ENCODE measurements at places on chromosomes 3 and 15.

GRCh38 chr3:40620151-40620550, 95.4 kb downstream of the ZNF621 start:
- DNase-seq, result peak; percentile 14

DNA sequence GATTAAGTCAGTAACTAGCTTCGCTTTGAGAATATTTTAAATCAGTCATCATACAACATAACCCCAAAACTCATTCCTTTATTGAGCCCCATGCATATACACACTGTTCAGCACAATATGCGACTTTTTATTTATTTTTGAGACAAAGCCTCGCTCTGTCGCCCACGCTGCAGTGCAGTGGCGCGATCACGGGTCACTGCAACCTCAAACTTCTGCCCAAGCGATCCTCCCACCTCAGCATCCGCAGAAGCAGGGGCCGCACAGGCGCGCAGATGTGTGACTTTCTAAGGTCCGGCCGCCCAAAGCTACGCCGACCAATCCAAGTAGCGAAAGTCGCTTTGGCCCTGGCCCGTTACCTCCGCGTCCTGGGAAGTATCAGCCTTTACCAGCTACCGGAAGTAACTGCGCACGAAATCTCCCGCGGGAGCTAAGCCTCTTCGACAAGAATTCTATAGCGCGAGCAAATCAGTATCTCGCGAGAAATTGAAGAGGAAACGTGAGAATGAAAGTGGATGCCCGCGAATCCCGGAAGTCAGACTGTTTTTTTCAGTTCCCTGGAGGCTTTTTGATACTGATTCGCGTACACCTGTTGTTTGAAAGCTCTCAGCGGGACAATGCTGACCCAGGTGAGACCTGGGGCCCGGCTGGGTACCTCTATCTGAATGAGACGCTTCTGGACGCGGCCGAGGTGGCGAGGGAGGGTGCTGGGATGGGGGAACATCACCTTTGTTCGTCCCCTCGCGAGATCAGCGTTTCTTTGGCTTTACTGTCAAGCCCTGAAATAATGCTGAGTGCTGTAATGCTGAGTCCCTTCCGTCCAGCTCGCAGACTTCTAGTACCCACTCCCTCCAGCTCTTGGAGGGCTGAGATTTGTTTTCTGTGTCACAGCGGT, at the start of the genes DHFR2 and NSUN3:
Gene DHFR2 (minus strand): TSS at position 404 of the 892 bp plus-strand sequence. CDS start 1,405 bp downstream, outside the sequence.
Gene NSUN3 (plus strand): TSS at position 549 of the 892 bp plus-strand sequence. CDS start 66 bp downstream, at position 615.
- DNase-seq, result peak; percentile 99

DNA sequence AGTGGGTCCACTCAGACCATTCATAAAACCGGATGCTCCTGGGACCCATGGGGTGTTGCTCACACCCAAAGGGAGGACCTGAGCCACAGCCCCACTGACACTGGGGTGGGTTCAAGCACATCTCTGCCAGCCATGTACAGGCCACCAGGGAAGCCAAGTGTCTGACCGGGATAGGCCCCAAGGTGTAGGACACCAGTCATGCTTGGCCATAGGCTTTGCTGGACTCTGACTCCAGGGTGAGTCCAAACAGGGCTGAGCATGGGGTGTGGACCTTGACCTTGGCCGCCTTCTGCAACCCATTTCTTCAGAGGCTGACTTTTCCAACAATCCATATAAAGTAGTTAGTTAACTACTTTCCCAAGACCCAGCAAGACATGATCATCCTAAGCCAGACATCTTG, 31.4 kb upstream of the DUSP7 start:
- DNase-seq, result no peak

- no peak for DNase-seq
These were observed 64.2 kb upstream of the FOXP1 start for GRCh38 chr3:71647751-71648150.

DNA sequence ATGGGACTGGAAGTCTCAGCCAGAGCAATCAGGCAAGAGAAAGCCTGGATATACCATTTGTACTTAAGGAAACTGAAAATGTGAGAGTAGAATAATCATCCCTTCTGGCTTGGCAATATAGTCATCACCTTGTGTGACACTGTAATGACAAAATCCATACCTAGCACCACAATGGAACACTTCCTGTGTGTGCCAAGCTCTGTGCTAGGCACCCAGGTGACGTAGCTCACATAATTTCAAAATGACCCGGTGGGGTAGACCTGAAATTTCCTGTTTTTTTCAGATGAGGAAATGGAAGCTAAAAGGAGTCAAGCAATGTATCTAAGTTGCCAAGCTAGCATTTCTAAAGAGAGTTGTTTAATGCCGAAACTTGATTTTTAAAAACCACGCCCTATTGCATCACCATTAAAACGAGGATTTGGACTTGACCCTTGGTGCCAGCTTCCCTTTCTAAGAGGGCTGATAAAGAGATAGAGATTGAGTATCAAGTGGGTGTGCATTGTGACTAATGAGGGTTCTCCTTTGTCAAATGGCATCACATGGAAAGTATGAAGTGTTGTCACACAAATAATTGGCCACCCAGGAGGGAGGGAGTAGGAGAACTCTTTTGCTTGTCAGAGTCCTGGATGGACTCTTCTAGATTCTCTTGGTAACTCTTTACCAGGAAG, 141.3 kb upstream of the PDZRN3 start:
- no peak for DNase-seq

- no peak for DNase-seq
These were observed 392.7 kb upstream of the TBL1XR1 start for GRCh38 chr3:177589911-177590381.

GRCh38 chr3:156803952-156804741, 22.0 kb upstream of the LEKR1 start:
- peak; percentile 21 for DNase-seq

GRCh38 chr3:50600141-50600753, 11.3 kb downstream of the CISH start:
- DNase-seq, result no peak

- no peak for DNase-seq
These were observed 2.8 kb downstream of the ZNF860 start for GRCh38 chr3:31984321-31984720.

GRCh38 chr3:5874931-5875341, 687.4 kb downstream of the EDEM1 start:
- no peak for DNase-seq

DNA sequence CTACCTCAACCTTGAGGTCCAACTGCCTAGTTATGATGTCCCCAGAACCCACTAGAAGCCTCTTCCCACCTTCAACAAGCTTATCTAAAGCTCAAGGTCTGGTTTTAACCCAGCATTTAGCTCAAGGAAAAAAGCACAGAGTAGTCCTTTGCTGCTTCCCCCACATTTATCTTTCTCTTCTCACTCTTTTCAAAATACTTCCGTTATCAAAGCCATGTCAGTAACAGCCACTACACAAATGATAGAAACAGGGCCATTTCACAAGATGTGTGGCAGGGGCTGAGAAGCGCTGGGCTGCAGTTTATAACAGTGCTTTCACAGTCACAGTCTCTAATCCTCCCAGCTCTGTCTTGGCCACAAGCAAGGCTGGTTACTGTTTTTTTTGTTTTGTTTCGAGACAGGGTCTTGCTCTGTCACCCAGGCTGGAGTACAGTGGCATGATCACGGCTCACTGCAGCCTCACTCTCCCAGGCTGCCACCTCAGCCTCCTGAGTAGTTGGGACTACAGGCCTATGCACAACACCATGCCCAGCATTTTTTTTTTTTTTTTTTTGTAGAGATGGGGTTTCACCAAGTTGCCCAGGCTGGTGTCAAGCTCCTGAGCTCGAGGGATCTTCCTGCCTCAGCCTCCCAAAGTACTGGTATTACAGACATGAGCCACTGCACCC, 218.8 kb downstream of the OSBPL10 start:
- DNase-seq, result peak; percentile 65

GRCh38 chr15:48595981-48596380, 49.5 kb downstream of the FBN1 start:
- no peak for DNase-seq

DNA sequence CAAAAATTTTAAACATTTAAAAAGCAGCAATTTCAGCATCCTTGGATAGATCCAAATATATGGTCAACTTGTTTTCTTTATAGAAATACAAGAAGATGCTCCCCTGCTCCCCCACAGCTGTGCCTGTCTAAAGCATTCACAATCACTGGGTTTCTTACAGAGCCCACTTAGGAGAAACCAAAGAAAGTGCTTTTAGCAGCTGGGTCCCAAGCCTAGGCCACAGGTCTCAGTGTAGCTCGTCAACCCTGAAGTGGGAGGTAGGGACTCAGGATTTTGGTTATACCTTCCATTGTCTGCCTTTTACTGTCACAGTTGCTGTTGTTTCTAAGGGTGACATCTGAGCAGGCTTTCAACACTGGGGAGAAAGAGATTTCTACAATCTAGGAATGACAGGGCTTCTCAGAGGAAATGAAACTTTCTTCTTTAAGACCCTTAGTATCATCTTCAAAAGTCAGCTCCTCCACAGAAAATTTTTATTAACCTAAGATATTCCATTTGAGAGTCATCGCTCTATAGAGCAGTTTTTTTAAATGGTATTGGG, 199.3 kb upstream of the CMC1 start:
- peak; percentile 49 for DNase-seq

DNA sequence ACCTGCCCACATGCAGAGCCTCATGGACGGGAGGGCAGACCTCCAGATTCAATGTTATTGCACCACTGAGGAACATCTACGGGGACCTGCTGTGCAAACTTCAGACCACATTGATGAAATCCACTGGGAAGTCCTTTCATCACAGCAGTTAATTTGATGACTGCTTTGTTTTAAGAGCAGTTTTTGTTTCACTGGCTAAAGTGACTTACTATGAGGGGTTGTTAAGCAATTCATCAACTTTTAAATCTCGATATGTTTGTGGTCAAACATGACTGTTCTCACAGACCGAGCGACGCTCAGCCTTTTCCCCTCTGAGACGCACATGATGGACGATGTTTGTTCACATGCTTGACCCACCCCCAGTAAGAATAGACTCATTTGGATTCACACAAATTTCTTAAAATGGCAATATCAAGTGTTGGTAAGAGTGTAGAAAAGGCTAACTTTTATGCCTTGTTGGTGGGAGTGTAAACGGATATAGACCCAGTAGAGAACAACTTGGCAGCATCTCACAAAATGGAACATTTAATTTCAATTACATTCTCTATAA, 35.9 kb upstream of the IREB2 start:
- DNase-seq, result no peak

GRCh38 chr3:77682162-77682561, 642.3 kb downstream of the ROBO2 start:
- DNase-seq, result no peak

GRCh38 chr3:45659661-45660566, 29.3 kb upstream of the SACM1L start:
- DNase-seq, result peak; percentile 85

DNA sequence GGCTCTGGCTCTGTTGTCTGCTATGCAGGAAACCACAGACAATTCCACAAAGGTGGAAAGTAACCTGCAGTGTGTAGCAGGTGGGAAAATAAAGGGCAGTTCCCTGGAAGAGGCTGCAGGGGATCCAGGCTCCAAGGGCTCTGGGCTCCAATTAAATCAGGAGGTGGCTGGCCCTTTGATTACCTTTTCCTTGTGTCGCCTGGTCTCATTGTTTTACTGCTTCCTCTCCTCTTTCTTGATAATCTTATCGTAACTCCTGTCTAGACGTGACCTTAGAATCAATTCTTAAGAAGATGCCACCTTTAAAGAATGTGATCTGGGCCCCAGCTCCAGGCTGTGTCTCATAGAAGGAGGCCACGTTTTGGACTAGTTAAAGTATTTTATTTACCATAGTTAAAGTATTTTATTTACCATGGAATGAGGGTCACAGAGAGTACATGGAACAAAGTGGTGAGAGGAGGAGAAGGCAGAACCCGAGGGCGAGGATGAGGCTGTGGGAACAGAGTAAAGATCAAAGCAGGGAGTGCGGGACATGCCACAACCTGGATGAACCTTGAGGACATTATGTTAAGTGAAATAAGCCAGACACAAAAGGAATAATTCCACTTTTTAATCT, 237.5 kb upstream of the STT3B start:
- DNase-seq, result peak; percentile 92

DNA sequence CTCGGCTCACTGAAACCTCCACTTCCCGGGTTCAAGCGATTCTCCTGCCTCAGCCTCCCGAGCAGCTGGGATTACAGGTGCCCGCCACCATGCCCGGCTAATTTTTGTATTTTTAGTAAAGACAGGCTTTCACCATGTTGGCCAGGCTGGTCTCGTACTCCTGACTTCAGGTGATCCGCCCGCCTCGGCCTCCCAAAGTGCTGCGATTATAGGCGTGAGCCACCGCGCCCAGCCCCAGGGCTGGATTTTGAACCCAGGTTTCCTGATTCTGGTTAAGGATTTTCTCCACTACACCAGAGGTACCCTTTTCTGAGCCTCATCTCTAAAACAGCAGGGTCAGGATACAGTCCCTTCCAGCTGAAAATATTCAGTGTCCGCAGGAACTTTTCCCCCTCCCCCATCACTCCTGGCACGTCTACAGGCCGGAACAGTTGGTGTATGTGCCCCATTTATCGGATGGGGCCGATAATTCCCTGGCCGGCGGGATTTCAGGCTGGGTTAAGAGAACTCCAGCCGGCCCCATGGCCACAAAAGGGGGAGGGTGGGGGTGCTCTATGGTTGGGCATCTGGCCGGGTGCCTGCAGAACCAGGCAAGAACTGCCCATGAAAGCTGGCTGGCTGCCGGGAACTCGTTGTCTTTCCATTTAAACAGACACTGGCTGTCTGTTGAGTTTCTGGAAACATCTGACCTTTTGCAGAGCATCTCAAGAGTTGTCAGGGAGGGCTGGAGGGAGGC, 26.8 kb upstream of the SEMA4B start:
- no peak for DNase-seq

- no peak for DNase-seq
These were observed 3.7 kb upstream of the ALDH1A3 start for GRCh38 chr15:100875976-100876375.

DNA sequence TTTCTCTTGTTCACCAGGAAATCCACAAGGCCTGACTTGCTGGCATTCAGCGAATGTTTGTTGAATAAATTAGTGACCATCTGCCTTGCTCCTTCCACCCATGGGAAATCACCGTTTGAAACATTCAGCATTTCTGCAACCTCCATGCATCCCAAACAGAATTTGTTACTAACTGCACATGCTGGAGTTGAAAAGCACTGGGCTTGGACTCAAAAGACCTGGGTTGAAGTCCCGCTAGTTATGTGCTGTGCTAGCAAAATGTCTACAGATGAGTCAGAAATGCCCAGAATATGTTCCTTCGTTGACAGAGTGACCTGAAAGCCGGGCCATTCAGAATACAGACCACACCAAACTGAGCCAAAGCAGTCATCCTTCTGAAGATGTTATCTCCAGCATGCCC, 144.6 kb downstream of the ALDH1A2 start:
- no peak for DNase-seq

DNA sequence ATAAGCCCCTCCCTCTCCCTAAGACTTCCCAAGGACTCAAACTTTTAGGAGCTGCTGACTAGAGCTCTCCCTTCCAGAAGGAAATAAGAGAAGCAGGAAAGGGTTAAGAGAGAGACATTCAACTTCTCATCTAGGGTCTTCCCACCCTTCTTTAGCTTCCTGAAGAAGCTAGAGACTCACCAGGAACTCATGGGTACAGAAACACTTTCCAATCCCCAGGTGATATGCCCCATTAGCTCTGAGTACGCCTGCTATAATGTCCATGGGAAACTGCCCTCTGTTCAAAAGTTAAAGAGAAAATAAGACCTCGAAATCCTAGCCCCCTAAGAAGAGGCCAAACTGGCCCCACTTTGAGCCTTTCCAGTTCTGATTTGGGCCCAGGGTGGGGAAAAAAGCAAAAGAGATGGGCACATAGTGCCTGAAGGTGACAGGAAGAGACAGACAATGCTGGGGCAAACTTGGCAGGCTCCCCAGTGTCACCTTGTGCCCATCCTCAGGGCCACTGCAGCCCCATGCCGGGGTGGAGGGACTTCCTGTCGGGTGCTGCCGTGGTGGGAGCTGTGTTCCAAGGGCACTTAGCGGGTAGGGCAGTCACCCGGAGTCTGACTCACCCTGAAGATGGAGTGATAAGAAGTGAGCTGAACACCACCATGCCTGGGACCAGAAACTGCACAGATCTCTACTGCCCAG, 29.5 kb downstream of the CCDC12 start:
- no peak for DNase-seq

- DNase-seq, result no peak
These were observed 61.0 kb upstream of the CSTA start for GRCh38 chr3:122263974-122264588.
